ENCODE measurements at places on chromosomes 1 and 21.

- DNase-seq = peak; percentile 3
Measured at GRCh38 chr21:21997390-21998333, 999.5 kb downstream of the NCAM2 start.

GRCh38 chr1:178506669-178507068 is 6.2 kb upstream of the TEX35 start:
- DNase-seq = no peak

DNA sequence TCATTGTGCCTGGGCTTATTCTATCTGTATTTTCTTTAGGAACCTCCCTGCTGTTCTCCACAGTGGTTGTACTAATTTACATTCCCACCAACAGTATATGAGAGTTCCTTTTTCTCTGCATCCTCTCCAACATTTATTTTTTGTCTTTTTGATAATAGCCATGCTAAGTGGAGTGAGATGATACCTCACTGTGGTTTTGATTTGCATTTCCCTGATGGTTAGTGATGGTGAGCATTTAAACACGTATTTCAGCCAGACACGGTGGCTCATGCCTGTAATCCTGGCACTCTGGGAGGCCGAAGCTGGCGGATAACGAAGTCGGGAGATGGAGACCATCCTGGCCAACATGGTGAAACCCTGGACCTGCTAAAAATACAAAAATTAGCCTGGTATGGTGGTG is 57.9 kb downstream of the SLAMF6 start:
- no peak for DNase-seq

- DNase-seq = no peak
Measured at GRCh38 chr1:205975387-205975998, 27.7 kb downstream of the RAB7B start.
